ENCODE measurements at places on chromosomes 12 and 14. TPM values are rescaled to one million over a fixed set of nuclear protein-coding genes. Genes with fewer than 3 reads are reported as not detected.

Gene MIPOL1
- total RNA-seq, result not detected

Gene MIP
- total RNA-seq, result not detected

Gene LYSET
- total RNA-seq, result 11.9 TPM

Gene ADAM21
- total RNA-seq, result not detected

Gene OASL
- total RNA-seq, result 48.6 TPM

Gene SLC10A1
- total RNA-seq, result not detected

All from activated naive CD8-positive, alpha-beta T cell treated with anti-CD3 and anti-CD28 coated beads, Interleukin-2, amount 10 ng/mL, durations not matched to agents 7 days and 5 days (primary cell).